ENCODE measurements at places on chromosomes 11 and 22. TPM values are rescaled to one million over a fixed set of nuclear protein-coding genes. Genes with fewer than 3 reads are reported as not detected.
A peak's percentile ranks its signal among the peaks of the same experiment; 100 is the strongest.

- DNase-seq, result peak; percentile 73
Measured at GRCh38 chr11:1548221-1549070, 23.6 kb downstream of the DUSP8 start.

Gene OR2AT4
- not detected for total RNA-seq

Gene PTPRCAP
- 4.0 TPM for total RNA-seq

Gene ZNRF3
- total RNA-seq, result 20.6 TPM

Gene OR56A1
- total RNA-seq, result 0.35 TPM

- DNase-seq, result no peak
Measured at GRCh38 chr22:23786261-23786710, 480 bp upstream of the SMARCB1 start.

GRCh38 chr11:60908803-60909202 lies 2.4 kb upstream of the PRPF19 start:
- no peak for DNase-seq

DNA sequence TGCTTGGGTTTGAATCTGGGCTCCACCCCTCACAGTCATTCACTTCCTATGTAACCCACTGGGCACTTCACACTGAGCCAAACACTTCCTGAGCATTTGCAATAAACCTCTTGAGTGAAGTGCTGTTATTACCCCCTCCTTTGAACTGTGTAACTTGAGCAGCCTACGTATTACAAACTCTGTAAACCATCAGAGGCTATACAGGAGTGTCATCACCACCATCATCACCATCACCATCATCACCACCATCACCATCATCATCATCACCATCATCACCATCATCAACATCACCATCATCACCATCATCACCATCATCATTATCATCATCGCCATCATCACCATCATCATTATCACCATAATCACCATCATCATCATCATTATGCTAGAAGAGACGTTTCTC lies 18.4 kb downstream of the RTL6 start:
- DNase-seq, result no peak

Gene RANGAP1
- 144 TPM for total RNA-seq

GRCh38 chr11:116955548-116955947 lies 118.1 kb upstream of the APOA1 start:
- no peak for DNase-seq

Gene ISX
- not detected for total RNA-seq

- DNase-seq, result no peak
Measured at GRCh38 chr22:47372111-47372581, 609.7 kb downstream of the TBC1D22A start.

Gene OR52I1
- not detected for total RNA-seq

DNA sequence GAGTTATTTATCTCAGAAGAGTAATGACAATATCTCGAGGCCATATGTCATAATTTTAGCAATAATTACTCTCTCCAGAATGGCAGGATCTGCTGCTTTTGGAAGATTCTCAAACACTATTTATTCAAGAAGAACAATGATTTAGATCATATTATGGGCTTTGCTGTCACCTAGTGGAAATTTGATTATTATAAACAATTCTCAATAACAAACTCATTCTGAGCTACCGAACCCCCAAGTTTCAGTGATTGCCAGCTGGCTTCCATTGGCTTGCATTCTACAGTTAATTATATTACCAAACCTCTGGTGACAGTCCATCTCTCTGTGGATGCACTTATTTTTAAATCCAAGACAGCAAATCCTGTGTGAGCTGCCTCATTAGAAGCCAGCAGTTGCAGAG lies 27.9 kb upstream of the SLC36A4 start:
- no peak for DNase-seq

GRCh38 chr11:422249-422656 lies 7.5 kb upstream of the SIGIRR start:
- no peak for DNase-seq

DNA sequence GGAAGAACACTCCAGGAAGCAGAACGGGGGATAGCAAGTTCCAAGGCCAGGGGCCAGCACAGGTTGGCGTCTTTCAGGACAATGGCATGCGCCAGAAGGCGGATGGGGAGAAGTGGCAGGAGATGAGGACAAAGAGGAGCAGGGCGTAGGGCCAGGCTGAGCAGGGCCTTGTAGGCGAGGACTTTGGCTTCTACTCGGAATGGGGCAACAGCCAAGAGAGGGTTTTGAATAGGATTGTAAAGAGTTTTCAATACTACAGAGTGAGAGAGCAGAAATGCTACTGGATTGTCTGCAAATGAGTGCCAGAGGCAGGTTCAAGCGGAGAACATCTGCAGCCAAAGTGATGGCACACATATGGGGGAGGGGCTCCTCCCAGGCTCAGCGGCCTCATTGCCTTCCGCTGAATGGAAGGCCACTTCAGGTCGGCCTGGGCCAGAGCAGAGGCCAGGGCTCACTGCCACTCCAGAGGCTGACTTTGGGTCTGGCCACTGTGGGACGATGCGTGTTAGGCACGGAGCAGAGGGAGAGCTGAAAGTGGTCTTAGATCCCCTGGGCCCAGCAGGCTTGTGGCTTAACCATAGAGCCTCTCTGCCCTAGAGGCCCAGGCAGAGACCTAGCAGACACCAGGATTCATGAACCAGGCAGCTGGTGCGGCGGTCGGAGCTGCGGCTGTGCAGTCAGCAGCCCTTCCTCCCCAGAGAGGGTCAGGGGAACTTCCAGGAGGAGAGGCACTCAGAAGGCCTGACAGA lies 118.2 kb downstream of the DSCAML1 start:
- no peak for DNase-seq

Gene BCR
- total RNA-seq, result 129 TPM

DNA sequence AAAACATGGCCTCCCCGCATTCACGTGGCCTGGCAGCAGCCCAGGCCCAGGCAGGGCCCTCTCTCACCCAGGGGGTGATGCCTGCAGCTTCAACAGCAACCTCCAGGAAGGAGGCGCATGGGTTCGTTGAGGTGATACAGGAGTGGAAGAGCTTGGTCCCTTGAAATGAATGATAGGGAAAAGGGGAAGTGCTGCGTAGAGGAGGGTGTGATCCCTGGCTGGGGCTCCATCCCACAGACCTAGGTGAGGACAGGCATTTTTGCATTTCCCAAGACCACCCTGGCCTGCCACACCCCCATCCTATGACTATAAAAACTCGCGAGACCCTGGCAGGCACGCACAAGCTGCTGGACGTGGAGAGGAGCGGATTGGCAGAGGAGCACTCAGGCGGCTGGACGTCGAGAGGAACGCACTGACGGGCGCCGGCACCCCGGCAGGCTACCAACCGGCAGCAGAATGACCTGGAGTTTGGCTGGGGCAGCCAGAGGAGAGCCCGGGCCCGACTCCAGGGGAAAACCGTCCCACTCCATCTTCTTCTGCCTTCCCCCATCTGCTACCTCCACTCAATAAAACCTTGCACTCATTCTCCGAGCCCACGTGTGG lies 32.6 kb downstream of the RTN4R start:
- no peak for DNase-seq

Gene TPCN2
- 24.6 TPM for total RNA-seq

DNA sequence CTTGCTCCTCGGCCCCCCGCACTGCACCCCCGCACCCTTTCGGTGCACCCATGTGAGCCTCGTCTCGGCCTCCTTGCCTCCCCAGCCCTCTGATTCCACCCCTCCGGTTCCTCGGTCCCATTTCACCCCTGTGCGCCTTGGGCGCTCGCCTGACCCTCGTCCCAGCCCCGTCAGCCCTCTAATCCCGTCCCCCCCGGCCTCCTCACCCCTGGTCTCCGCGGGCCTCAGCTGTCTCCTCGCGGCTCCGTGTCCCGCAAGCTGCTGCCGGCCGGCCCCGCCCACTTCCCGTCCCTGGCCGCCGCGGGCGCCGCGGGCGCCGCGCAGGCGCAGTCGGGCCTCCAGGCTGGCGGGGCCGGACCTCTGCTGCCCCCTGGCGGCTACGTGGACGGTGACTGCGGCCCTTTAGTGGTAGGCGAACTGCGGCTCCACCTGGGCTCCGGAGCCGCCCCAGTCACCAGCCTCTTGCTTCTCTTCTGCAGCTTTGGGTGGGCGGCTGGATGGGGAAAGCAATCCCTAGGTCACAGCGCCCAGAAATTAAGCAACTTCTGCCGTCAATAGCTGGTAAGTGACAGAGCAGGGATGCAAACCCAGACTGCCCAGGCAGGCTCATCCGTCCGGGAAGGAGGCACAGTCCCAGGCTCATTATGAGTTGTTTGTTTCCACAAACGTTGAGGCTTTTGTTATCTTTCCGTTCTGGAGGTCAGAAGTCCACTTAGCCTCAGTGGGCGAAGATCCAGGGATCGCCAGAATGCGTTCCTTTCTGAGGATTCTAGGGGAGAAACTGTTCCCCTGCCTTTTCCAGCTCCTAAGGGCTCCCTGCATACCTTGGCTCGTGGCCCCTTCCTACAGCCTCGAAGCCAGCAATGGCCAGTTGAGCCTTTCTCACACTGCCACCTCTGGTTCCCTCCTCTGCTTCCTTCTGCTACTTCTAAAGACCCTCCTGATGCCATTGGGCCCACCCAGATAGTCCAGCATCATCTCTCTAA lies at the start of gene PPM1F:
TSS of gene PPM1F (minus strand) at position 263 of the 986 bp plus-strand sequence. CDS start 6,800 bp downstream, outside the sequence.
- peak; percentile 86 for DNase-seq

DNA sequence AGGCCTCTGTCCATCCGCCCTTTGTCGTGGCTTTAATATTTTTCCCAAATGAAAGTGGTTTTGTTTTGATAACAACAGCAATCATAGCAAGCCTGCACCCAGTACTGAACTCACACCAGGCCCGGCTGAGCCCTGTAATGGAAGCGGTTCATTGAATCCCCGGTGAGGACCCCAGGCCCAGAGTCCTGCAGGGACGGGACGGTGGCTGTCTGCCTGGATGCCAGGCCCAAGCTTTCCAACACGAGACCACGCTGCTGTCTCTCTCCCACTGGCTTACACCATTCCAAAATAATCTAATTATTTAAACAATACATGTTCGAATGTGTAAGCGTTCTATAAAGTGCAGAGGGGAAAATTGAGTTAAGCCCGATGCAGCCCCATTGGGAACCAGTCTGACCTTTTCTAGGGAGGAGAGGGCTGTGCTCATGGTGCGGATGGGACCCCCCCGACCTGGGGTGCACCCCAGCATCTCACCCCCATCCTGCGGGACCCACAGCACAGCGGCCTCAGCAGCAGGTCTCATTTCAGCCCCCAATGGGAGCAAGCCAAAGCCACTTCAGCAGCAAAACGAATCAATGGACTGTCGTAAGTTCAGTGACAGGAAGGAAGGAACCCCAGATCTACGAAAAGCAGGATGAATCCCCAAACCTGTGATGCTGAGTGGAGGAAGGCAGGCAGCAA lies 1046.9 kb downstream of the BRD1 start:
- DNase-seq, result no peak

GRCh38 chr11:125301346-125301745 lies 136.8 kb downstream of the PKNOX2 start:
- DNase-seq, result no peak

Gene MS4A1
- total RNA-seq, result 0.71 TPM

DNA sequence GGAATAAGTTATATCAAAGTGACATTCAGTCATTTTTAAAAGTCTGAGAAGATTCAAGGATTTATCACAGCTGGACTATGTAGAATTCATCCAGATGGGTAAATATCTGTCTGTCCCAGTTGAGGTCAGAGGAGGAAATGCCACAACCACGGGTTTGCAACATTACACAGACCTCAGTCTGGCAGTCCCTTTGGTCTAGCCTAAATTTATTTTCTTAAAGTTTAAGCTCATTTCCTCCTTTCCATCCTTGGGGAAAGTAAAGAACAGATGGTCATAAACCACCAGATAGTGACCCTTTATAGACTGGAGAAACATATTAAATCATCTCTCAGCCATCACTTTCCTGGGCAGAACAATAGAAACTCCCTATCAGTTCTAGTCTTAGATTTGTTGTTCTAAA lies 238.4 kb upstream of the DDI1 start:
- DNase-seq, result no peak

Gene KRTAP5-11
- not detected for total RNA-seq

Gene MMP27
- not detected for total RNA-seq

GRCh38 chr11:3087373-3087772 lies 30.1 kb upstream of the CARS1 start:
- no peak for DNase-seq

Gene MFRP
- not detected for total RNA-seq

GRCh38 chr11:105670811-105671210 lies 60.9 kb downstream of the GRIA4 start:
- DNase-seq, result no peak

Gene TMA7B
- total RNA-seq, result not detected

GRCh38 chr11:62689421-62690183 lies at the start of gene LRRN4CL:
Gene LRRN4CL (minus strand): TSS chr11:62689530. CDS start chr11:62688508, 1,022 bp downstream.
- DNase-seq, result no peak

DNA sequence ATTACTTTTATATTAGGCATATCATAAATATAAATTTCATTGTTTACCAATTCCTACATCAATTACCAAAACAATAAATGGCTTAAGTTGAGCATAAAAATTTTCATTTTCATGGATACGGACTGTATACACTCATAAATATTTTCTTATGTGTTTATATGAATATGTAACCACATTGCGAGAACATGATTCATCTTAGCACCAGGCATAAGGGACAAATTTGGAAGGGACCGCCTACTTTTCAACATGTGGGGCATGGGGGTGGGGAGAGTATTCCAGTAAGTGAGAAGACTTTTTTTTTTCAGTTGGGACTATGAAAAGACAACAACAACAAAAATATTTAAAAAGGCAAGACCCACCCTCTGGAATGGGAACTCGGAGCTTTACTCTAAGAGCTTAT lies 296.1 kb downstream of the RAB38 start:
- DNase-seq, result no peak

GRCh38 chr11:36330411-36330810 lies 34.3 kb downstream of the PRR5L start:
- no peak for DNase-seq

- DNase-seq, result no peak
Measured at GRCh38 chr11:2752923-2753322, 53.1 kb upstream of the KCNQ1OT1 start.

GRCh38 chr22:37431801-37432707 lies 4.8 kb upstream of the ELFN2 start:
- DNase-seq, result no peak

DNA sequence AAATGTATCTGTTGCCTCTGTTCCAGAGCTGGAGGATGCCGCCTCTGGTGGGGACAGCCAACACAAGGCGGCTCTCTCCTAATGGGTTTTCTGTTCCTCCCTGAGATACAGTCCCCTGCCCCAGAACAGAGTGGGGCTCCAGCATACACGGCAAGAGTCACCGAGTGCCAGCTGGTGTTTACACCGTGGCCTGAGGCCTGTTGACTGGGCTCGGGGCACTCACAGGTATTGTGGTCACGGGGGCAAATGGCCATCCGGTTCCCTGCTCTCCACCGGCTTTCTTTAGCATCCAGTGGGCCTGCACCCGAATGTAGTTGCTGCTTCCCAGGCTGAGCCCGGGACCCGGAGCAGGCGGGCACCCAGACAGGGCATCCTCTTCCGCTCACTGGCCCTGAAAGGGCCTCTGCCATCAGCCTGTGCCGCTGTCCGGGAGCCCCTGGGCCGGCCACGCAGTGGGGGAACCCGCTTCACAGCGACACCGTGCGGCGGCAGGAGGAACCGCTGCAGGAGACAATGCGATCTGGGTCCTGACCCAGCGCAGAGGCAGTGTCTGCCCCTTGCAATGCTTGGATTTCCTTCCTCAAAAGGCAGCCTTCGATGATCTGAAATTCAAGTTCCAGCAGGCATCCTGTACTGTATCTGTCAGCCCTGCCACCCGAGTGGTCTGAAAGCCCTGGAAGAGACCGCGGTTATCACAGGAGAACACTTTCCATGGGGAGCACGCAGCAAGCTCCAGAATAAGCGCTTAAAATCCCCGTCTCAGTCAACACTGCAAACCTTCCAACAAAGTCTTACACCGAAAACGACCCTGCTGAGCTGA lies 859 bp upstream of the KRTAP5-5 start:
- peak; percentile 80 for DNase-seq

Gene KLHL35
- 0.22 TPM for total RNA-seq

Gene OR4D6
- total RNA-seq, result not detected

Data from WTC11 (cell line).